ENCODE measurements at places on chromosomes 5 and 9.

DNA sequence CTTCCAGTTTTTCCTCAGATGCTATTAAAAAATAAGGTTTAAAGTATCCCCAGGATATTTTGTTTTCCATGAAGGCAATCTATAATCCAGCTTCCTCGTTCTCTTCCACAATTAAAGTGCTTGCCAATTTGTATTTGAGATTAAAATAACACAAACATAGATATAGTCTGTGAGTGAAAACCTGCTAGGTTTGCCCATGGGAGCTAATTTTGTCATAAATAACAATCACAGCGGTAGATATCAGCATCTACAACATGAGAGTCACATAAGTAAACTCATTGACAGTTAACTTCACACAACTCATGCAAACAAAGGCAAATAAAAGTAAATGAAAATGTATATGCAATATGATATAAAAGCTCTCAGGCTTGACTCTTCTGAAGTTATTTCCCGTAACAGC is 29.2 kb upstream of the RASGRF2 start:
- no peak for DNase-seq

GRCh38 chr9:75938946-75939345 is 48.5 kb downstream of the PCSK5 start:
- no peak for DNase-seq

DNA sequence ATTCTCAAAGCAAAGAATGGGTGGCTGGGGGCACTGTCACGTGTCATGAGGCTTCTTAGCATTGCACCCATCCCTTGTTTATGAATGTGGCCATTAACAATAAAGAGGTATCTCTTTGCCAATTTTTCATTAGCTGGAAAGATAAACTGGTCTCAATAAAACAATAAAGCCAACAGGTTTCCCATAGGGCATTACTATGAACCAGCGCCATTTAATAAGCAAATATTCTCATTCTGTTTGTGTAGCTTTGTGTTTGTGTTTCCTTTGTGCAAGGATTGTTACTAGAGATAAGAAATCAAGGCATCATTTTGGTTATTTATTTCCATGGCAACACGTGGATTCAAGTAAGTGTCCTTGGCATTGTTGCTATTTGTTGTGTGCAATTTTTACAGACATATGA is 37.6 kb upstream of the CAST start:
- DNase-seq = no peak

- no peak for DNase-seq
Measured at GRCh38 chr9:750249-750967, 91.1 kb upstream of the DMRT1 start.

DNA sequence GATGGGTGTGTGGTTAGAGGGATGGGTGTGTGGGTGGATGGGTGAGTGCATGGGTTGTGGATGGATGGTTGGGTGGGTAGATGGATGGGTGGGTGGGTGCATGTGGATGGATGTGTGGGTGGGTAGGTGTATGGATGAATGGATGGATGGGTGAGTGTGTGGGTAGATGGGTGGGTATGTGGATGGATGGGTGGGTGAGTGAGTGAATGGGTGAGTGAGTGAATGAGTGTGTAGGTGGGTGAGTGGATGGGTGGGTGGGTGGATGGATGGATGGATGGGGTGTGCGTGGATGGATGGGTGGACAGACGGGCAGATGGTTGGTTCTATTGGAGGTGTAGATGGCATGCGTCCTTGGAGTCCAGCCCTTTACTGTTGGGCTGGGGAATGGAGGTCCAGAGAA is 17.2 kb downstream of the STKLD1 start:
- DNase-seq = no peak

DNA sequence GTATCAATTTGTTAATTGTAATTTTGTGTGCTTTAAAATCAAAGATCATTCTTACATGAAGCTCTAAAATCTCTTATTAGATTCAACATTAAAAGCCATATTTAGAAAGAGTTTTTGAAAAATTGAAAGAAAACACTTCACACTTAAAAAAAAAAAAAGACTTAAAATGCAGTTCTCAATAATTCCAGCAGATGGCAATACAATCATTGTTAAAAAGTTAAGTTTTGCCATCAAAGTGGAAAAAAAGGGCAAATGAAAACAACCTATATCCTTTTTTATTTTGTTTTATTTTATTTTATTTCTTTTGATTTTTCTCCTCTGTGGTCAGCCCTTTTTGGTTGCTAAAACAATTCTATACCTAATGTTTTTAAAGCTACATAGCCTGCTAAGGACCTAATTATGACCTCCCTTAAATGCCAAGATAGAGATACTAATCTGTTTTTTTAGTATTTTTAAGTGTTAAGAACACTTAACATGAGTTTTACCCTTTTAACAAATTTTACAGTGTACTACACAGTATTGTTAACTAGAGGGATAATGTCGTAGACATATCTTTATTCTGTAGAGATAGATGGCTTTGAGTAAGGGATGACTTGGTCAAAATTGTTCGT is 154.2 kb upstream of the DAB2 start:
- DNase-seq = no peak

DNA sequence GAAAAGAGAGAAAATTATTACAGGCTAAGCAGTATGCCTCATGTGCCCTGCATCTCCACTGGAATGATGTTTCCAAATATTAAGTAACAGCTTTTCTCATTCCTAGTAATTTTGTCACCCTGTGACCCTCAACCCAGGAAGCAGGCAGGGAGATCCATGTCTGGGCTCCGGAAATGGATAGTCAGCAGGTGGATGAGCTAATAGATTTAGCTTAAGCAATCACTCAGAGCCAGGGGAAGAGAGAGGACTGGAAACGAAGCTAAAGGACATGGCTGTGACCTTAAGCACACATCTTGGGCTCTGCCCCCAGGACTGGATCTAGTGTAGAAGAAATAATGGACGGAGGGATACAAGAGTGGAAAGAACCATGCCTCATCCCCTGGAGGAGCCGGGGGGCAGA is 89.5 kb downstream of the ARSB start:
- DNase-seq = no peak

GRCh38 chr9:35680331-35681105 is 6.8 kb downstream of the CA9 start:
- no peak for DNase-seq

- DNase-seq = no peak
Measured at GRCh38 chr5:179759581-179760551, 27.2 kb downstream of the MAML1 start.

DNA sequence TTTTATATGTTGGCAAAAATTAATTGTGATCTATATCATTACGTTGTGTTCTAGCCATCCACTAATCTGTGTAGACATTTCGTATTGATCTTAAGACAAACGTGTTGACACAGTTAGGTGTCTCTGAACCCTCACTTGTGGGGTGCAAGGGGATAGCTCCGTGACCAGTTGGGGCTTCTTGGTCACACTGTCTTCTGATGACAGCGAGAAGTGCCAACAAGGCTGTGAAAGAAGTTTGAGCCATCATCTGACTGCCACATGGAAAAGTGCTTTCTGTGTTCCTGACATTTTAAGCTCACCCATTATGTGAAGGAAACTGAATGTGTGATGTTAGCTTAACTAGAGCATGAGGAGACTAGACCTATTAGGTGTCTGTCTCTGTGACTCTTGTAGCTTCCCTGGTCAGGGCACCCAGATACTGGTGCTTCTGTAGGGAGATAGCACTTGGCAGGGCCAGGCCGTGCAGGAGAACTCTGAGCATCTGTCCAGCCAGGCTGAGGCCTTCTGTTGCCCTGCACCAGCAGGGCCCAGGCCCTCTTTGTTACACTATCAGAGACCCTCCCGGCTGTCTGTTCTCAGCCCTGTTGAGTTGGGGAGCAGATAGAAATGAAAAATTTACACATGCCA is 52.8 kb upstream of the PHF2 start:
- no peak for DNase-seq

GRCh38 chr5:150066901-150067396 is 19.4 kb downstream of the CSF1R start:
- no peak for DNase-seq

- DNase-seq = no peak
Measured at GRCh38 chr9:34413231-34413852, 36.6 kb upstream of the MYORG start.

- DNase-seq = no peak
Measured at GRCh38 chr5:159003045-159004030, 96.4 kb downstream of the EBF1 start.

DNA sequence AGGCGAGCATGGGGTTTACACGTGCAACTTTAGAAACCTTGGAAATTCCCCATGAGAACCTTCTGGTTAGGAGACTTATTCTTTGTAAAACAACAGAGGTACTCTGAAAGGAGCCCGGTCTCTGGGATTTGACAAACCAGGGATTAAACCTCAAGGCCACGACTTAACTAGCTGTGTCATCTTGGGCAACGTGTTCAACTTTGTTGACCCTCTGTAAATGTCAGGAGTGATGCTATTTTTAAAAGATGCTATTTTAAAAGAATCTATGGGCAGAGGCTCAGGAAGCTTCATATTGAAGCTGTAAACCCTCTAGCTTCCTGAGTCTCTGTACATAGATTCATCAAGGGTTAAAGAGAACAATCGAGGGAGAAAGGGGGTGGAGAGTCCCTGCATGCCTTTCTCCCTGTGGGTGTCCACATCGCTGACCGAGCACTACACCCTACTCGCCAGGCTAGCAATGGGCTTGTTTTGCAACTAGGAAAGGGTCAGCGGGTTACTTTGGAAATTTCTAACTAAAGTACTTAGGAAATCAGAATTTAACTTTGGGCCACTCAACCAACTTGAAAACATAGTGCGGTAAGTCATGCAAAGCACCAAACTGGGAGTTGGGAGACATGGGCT is 2.1 kb downstream of the SLC36A2 start:
- no peak for DNase-seq

Data from activated CD4-positive, CD25-positive, alpha-beta regulatory T cell treated with anti-CD3 and anti-CD28 coated beads, Interleukin-2, amount 50 U/mL, for 72 hours (primary cell).